Activated naive CD4-positive, alpha-beta T cell treated with anti-CD3 and anti-CD28 coated beads, Interleukin-2, amount 10 ng/mL, durations not matched to agents 7 days and 5 days (primary cell): ENCODE measurements at places on chromosomes 6 and 20.

DNA sequence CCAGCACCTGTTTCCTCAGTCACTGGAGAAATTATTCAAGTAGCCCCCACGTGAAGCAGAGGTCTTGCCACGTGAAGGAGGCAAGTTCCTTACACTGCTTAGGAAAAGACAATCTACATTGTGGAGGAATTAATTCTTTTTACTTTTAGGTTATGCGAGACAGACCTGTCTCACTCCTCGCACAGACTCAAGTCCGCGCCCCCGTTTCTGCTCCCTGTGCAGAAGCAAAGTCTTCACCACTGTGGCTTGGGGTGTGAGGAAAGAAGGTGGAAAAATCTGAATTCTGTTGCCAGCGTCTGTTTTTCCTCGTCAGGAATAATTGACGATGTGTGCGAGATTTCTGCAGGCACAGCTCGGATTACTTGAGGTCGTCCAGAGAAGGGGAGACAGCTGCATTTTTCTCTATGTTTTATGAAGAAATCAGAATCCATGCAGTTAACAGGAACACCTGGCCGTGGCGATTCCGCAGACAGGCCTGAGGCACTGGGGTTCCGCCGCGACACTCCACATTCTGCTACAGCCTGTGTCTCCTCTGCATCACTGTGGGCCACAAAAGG, 185.1 kb downstream of the SMOC2 start:
- no peak overlapping the region for H3K4me3 ChIP-seq
- H3K27me3 ChIP-seq = no peaks in the 10 kb centered on the region
- no peak overlapping the region for H3K27ac ChIP-seq
- H3K36me3 ChIP-seq = no peaks in the 10 kb centered on the region
- no peaks in the 10 kb centered on the region for H3K4me1 ChIP-seq
- DNase-seq = no peak

GRCh38 chr6:39879535-39879934, 54.7 kb downstream of the MOCS1 start:
- no peaks in the 10 kb centered on the region for H3K4me1 ChIP-seq
- H3K36me3 ChIP-seq = no peaks in the 10 kb centered on the region
- H3K4me3 ChIP-seq = no peak overlapping the region
- H3K27ac ChIP-seq = no peak overlapping the region
- peaks cover 7% of the 10 kb centered on the region for H3K27me3 ChIP-seq
- DNase-seq = no peak

GRCh38 chr20:6466075-6466810, 301.2 kb upstream of the BMP2 start:
- DNase-seq = no peak
- H3K27me3 ChIP-seq = no peaks in the 10 kb centered on the region
- no peaks in the 10 kb centered on the region for H3K36me3 ChIP-seq
- H3K27ac ChIP-seq = no peak overlapping the region
- H3K4me3 ChIP-seq = no peak overlapping the region
- no peaks in the 10 kb centered on the region for H3K4me1 ChIP-seq

DNA sequence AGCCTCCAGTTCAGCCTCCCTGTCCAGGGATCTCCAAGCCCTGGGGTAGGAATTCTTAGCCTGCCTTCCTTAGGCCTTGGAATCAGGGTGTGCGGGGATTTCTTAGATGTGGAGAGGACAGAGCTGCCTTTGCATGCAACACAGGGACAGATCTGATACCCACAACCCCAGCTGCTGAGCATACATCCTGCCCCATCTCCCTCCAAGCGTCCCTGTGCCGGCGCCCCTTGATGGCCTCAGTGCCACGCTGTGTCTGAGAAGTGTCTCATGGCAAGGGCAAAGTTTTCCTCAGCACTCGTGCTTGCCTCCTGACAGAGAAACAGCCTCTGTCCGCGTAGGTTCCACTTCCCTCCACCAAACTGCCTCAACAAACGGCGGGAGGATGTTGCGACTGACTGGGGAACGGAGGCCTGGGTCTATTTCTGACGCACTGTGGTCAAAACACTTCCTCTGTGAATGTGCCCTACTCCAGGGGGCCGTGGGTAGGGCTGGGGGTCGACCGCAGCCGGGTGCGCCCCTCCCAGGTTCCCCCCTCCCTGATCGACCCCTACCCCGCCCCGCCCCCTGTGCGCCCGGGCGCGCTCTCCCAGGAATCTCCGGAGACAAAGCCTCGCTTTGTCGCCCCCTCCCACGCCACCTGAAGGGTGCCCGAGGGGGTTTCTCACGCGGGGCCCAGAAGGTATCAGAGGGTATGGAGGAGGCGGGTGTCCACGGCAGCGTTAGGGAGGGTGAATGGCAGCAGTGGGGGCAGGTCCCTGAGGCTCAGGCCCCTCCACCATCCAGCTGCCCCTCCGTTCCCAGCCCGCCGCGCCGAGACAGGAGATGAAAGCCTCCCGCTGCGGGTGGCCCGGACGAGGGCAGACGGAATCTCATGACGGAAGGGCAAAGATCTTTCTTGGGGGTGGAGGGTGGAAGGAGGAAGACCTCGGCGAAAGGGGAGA, 806 bp downstream of the MICAL1 start:
- peak; percentile 80 for DNase-seq
- peaks cover 37% of the 10 kb centered on the region for H3K36me3 ChIP-seq
- H3K4me3 ChIP-seq = peak overlapping the region; percentile 99
- peak overlapping the region; percentile 97 for H3K27ac ChIP-seq
- H3K4me1 ChIP-seq = peaks cover 81% of the 10 kb centered on the region
- H3K27me3 ChIP-seq = no peaks in the 10 kb centered on the region
